Amniotic stem cell (primary cell): ENCODE measurements at places on chromosomes 2 and 18.

DNA sequence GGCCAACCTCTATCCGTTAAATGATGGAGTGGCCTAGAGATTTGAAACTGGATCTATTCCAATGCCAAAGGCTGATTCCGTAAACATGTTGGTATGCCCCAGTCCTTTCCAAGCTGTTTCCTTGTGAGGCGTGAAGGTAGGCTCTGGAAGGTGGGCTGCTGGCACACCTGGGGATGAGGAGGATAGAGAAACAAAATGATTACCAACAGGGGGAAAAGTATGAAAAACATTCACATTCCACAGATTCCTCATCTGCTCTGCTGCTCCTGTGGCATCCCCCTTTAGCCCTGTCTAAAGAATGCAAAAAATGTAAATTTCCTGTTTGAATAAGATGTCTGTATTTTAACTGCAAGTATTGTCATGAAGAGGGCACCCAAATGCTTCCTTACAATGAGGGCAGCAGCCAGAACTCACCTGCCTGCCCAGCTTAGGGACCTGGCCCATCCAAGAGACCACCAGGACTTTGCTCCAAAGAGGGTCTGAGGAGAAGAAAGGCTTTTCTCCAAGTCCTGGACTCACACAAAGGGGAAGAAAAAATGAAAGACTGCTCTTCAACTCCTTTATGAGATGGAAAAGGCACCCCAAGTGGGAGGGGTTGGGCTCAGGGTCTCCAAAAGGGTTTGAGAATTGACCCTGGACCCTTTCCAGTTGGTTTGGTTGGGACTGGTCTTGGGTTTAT, 132.3 kb upstream of the PELI1 start:
- DNase-seq, result no peak

GRCh38 chr2:187878112-187878511, 323.9 kb upstream of the TFPI start:
- DNase-seq, result no peak

- no peak for DNase-seq
Observed at GRCh38 chr2:191014653-191015020, 666 bp upstream of the STAT1 start.

DNA sequence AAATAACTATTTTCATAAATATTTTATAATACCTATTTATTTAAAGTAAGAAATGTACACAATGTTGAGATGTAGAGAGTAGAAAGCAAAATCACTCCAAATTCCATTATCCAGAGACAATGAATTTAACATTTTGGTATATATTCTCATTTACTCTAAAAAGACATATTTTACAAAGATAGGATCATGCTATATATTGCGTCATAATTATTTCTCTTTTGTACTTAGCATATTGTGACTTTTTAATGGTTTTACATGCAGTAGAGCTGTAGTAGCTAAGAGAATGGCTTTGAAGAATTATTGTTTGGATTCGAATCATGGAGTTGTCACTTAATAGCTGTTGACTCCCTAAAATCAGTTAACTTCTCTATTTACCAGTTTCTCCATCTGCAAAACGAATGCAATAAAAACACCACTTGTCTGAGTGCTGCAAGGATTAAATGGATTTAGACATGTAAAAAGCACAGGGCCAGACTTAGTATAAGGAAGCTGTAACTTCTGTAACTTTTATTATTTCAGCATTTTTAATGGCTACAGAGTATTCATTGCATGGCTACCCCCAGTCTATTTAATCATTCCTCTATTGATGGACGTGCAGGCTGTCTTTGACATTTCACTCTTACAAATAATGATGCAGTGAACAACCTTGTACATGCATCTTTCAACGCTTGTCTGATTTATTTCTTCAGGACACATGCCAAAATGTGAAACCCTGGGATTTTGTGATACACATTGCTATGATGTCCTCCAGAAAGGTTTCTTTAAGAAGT, 33.2 kb downstream of the KCNS3 start:
- DNase-seq, result no peak

GRCh38 chr18:36652503-36652902, 176.3 kb downstream of the TPGS2 start:
- no peak for DNase-seq

GRCh38 chr2:241926541-241927311, 57.2 kb downstream of the RTP5 start:
- no peak for DNase-seq

GRCh38 chr18:27862041-27862682, 314.8 kb downstream of the CDH2 start:
- no peak for DNase-seq
